GM18507 (cell line): ENCODE measurements at places on chromosomes 16 and 17.

- DNase-seq = no peak
Observed at GRCh38 chr17:77546772-77547241, 406.0 kb downstream of the SEC14L1 start.

GRCh38 chr16:78647019-78647418, 547.6 kb downstream of the WWOX start:
- no peak for DNase-seq

DNA sequence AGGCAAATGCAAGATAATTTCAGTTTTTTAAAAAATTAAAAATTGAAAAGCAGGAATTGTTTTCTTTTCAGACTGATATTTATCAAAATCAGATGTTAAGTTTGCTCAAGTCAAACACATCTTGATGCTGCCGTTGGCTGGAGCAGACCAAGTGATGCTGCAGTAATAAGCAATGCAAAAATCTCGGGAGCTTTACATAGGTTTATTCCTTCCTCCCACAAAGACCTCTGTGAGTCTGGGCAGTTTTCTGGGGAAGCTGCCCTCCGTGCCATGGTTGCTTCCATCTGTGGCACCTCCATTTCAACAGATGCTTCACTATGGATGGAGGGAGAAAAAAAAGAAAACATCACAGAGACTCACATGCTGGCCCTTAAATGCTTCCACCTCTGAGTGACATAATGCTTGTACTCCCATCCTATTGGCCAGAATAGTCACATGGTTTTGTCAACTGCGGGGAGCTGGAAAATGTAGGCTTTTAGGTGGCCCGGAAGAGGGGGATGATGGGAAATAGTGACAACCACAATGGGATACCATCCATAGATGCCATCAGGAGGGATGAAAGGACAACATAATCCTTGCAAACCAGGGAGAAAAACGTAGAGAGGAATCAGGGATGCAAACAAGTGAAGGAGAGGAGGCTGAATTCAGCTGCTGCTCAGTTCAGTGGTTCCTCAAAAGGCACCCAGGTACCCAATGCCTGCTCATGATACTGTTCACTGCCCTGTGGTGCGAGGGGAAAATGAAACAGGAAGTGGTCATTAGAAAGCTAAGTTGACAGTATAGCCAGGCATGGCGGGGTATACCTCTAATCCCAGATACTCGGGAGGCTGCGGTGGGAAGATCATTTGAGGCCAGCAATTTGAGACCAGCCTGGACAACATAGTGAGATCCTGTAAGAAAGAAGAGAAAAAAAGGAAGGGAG, 13.5 kb upstream of the ERCC4 start:
- no peak for DNase-seq

GRCh38 chr17:80762076-80762475, 217.4 kb downstream of the RPTOR start:
- no peak for DNase-seq

GRCh38 chr16:58498341-58499091, 1.4 kb upstream of the NDRG4 start:
- DNase-seq = no peak

- DNase-seq = no peak
Observed at GRCh38 chr16:35745191-35745590, 2285.8 kb downstream of the TP53TG3F start.
